ENCODE measurements at places on chromosomes 7 and 10.

GRCh38 chr7:152987656-152988055 lies 228.1 kb downstream of the ACTR3B start:
- no peak for DNase-seq

GRCh38 chr7:68862261-68862660 lies 736.0 kb upstream of the AUTS2 start:
- DNase-seq: no peak

DNA sequence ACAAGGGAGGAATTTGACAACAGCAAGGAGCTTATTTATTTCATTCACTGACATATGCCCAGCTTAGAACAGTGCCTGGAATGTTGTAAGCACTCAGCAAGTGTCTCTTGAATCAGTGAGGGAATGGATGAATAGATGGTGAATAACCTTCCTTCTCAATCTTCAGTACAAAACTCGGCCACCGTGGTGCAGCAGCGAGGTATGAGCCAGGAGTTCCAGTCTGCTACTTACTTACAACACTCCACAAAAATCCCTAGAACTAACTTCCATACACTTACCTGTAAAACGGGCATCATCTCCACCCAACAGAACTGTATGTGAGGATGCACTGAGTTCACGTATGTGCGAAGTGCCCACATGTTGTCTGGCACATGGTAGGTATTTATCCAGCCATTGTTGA lies 237.4 kb downstream of the WDR11 start:
- DNase-seq: no peak

GRCh38 chr7:150365673-150366398 lies 2.8 kb upstream of the REPIN1 start:
- DNase-seq: no peak

GRCh38 chr7:142789441-142789840 lies 18.7 kb downstream of the PRSS2 start:
- DNase-seq: no peak

- DNase-seq: no peak
These were observed 24.3 kb downstream of the DYNC1I1 start for GRCh38 chr7:95796617-95797016.

DNA sequence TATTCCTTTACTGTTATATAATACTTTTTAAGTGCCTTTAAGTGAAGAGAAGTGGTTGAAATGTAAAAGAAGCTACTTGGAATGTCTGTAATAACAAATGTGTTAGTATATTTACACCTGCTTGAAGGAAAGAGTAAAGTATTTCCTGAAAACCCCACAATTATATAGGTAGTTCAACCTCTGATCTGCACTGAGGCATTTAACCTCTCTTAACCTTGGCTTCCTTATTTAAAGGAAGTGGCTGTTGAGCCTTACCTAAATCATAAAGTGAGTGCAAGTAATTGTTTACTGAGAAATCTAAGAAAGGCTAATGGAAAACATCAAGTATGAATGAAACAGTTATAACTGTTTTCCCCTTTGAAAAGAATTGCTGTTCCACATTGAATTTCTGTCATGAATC lies 294.5 kb downstream of the ADK start:
- DNase-seq: no peak

- DNase-seq: no peak
These were observed 40.5 kb downstream of the AOAH start for GRCh38 chr7:36683695-36684357.

GRCh38 chr10:293636-294035 lies 158.4 kb downstream of the ZMYND11 start:
- DNase-seq: no peak

- DNase-seq: no peak
These were observed 455.6 kb upstream of the FOXK1 start for GRCh38 chr7:4226524-4226882.

DNA sequence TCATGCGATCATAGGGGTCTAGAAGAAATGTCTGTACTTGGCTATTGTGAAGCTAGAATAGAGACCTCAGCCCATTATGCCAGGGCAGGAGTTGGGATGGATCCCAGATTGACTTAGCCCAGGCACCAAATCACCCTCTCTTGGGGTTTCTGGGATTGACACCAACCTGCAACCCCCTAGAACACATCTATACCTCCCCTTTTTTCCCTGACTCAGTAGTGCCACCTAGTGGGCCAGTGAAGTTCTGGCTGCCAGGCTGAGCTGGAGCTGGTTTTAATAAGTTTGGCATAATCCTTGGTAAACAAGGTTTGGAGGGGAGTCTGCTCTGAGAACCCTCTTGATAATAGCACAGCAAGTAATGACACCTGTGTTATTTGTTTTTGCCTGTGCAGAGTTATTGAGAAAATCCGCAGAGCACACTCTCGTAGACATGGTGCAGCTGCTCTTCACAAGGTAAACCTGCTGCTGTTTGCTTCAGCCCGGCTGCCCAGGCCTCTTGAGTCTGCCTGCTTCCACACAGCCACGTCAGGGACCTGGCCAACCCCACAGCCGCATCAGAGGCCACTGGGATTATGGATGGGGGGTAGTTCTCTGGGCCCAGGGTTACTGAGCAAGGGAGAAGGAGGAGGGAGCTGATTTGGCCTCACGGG lies 43.3 kb upstream of the NFKB2 start:
- peak; percentile 65 for DNase-seq

GRCh38 chr10:110637558-110638053 lies 6.5 kb upstream of the RBM20 start:
- no peak for DNase-seq

DNA sequence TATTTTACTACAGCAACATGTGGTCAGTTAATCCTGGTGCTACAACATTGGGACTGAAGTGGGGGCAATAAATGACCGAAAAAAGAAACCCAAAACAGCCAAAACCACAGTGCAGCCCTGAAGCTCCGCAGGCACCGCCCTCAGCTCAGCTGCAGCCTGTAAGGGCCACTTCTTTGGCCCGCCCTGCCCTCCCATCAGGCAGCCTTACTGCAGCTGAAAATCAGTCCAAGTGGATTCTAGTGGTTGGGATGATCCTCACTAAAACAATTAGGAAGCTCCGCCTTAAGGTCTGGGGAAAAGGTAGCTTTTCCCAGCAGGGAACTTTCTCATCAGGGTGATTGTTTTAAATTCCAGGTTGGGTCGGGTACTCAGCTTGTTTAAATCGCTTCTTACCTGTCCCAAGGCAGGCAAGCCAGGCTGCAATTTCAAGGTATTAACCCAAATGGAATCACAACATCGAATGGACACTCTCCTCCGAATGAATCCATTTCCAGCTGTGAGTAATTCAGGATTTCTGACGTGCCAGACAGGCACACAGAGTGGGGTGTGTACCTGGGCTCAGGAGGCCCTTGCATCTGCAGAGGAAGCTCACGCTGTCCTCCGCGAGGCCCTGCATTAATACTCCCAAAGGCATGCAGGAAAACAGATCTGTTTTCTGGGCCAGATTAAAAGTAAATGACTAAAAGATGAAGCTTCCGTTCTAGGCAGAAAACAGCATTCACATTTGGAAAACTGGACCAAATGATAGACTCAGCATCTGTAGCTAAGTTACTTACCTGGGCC lies 104.3 kb downstream of the CREB5 start:
- no peak for DNase-seq

GRCh38 chr7:744854-745430 lies 17.9 kb upstream of the PRKAR1B start:
- no peak for DNase-seq

GRCh38 chr7:99143853-99144672 lies at the start of gene SMURF1:
Gene SMURF1 (minus strand): TSS chr7:99144108. CDS start chr7:99143780, 328 bp downstream.
- peak; percentile 35 for DNase-seq

DNA sequence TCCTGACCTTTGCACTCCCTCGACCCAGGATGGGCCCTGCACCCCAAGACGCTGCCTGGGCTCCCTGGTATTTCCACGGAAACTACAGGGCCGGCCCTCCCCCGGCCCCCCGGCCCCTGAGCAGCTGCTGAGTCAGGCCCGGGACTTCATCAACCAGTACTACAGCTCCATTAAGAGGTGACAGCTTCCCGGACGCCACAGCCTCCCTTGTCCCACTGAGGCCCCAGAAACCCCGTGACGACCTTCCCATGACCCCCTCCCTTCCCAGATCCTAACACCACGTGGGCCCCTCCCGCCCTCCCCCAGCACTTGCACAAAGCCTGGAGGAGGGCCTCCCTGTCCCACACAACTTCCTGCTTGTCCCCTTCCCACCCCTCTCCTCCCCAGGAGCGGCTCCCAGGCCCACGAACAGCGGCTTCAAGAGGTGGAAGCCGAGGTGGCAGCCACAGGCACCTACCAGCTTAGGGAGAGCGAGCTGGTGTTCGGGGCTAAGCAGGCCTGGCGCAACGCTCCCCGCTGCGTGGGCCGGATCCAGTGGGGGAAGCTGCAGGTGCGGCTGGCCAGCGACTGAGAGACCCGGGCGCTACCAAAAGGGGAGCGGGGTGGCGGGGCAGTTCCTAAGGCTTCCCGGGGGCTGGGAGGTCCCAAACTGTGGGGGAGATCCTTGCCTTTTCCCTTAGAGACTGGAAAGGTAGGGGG lies 5.7 kb downstream of the NOS3 start:
- DNase-seq: no peak

- no peak for DNase-seq
These were observed 56.8 kb downstream of the TNS3 start for GRCh38 chr7:47525066-47525623.

- no peak for DNase-seq
These were observed 58.4 kb upstream of the WAPL start for GRCh38 chr10:86579883-86580520.

DNA sequence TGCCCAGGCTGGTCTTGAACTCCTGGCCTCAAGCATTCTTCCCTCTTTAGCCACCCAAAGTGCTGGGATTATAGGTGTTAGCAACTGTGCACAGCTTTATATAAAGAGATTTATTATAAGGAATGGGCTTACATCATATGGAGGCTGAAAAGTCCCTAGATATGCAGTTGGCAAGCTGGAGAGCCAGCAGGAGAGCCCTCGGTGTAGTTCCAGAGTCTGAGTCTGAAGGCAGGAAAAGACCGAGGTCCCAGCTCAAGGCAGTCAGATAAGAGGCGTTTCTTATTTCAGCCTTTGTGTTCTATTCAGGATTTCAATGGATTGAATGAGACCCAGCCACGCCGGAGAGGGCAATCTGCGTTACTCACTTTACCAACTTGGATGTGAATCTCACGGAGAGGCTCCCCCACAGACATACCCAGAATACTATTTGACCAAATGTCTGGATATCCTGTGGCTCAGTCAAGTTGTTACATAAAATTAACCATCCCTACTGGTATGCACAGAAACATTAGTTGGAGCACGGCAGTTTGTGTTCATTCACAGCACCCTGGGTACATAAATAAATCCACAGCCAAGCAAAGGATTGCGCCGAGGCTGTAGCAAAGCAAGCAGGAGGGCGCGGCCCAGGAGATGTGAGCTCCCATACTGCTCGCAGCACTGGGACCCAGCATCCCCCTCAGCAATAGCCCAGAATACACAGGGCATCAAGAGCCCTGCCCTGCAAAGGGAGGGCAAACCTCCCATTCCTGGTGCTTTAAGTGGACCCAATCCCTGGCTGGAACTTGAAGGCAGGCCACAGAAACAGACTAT lies 158.4 kb upstream of the ZNF32 start:
- DNase-seq: no peak

DNA sequence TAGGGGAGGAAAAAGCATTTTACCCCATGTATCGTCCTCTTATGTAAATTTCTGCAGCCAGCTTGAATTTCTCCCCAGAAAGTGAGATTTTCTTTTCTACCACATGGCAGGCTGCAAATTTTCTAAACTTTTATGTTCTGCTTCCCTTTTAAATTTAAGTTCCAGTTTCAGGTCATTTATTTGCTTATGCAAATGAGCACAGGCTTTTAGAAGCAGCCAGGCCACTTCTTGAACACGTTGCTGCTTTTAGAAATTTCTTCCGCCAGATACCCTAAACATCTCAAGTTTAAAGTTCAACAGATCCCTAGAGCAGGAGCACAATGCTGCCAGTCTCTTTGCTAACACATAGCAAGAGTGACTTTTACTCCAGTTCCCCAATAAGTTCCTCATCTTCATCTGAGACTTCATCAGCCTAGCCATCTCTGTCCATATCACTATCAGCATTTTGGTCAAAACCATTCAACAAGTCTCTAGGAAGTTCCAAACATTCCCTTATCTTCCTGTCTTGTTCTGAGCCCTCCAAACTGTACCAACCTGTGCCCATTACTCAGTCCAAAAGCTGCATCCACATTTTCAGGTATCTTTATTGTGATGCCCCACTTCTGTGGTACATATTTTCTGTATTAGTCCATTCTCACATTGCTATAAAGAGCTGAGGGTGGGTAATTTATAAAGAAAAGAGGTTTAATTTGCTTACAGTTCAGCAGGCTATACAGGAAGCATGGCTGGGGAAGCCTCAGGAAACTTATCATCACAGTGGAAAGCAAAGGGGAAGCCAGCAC lies 16.3 kb downstream of the EZH2 start:
- no peak for DNase-seq

Data from stimulated activated CD8-positive, alpha-beta memory T cell treated with anti-CD3 and anti-CD28 coated beads, Interleukin-4, amount 100 ng/mL, for 1 hour (primary cell).